ENCODE measurements at places on chromosomes 13 and 19.

DNA sequence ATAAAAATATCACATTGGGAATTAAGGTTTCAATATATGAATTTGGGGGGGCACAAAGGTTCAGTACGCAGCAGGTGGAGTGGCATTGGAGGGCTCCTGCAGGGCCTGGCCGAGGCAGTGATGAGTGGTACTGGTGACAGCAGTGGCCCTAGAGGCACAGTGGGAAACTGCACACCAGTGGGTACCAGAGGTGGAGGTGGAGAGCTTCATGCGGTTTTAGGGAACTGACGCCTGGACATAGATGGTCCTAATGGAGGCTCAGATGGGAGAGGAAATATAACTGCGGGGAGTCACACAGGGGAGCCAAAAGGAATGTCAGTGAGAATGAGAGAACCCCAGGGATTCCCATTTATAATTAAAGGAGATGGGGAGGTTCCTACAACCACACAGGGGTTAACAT lies 156.2 kb downstream of the COG6 start:
- no peak for DNase-seq

DNA sequence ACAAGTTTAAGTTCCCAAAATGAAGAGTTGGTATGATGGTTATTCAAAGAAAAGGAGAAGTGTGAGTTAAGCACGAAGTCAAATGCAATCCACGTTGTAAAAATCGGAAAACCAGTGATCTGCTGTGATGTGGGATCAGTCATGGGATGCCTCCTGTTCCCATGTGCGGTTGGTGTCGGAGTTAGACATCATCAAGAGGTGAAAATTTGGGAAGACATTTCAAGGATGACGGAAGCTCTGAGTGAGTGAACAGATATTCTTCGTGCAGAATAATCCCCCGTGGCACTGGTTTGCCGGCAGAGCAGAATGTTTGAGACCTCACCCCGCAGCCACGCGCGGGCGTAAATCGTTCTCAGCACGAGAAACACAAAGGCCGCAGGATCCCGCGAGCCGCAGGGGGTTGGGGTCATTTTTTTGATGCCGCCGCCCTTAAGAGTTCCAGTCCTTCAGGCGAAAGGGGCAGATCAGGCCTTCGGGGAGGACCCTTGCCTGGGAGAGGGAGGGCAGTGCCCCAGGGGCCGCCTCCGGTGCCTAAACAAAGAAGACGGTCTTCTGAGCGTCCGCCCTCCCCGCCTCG lies 13.7 kb upstream of the SOX1 start:
- DNase-seq: no peak

DNA sequence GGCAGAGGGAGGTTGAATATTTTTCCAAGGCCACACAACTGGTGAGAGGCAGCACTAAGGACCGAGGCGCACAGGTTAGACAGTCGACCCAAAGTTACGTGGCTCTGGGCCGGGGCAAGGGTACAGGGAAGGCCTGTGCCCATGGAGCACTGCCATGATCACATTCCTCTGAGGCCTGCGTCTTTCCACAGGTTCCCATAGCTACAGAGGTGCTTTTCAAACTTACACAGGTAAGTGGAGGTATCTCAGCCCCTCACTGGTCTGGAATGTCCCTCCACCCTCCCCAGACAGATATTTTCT lies 814 bp downstream of the ZNF211 start:
- no peak for DNase-seq

- no peak for DNase-seq
These were observed 273.4 kb downstream of the NHLRC3 start for GRCh38 chr13:39311619-39312018.

Measured in activated CD4-positive, alpha-beta memory T cell treated with anti-CD3 and anti-CD28 coated beads for 36 hours (primary cell).